Caki2 (cell line): ENCODE measurements at places on chromosomes 3 and 15. TPM values are rescaled to one million over a fixed set of nuclear protein-coding genes. Genes with fewer than 3 reads are reported as not detected.

The ATP10A gene
- total RNA-seq, result 2.9 and 3.0 TPM in 2 replicates

The NRROS gene
- total RNA-seq, result not detected in 2 replicates

The NUP210 gene
- 27.2 and 36.0 TPM in 2 replicates for total RNA-seq

The PEX5L gene
- total RNA-seq, result 15.2 and 16.2 TPM in 2 replicates

The EAF2 gene
- total RNA-seq, result 0.88 TPM in 1 of 2 replicates, not detected in the other

The CCK gene
- not detected in 2 replicates for total RNA-seq

The DNAJA4 gene
- total RNA-seq, result not detected in 2 replicates

The CILP gene
- total RNA-seq, result not detected in 2 replicates

The TIMP4 gene
- 9.8 and 10.5 TPM in 2 replicates for total RNA-seq

The TF gene
- not detected in 2 replicates for total RNA-seq

The ACAD11 gene
- total RNA-seq, result 6.0 and 9.9 TPM in 2 replicates

The TMEM41A gene
- total RNA-seq, result 22.9 and 23.0 TPM in 2 replicates

The PLXND1 gene
- total RNA-seq, result 29.0 and 74.1 TPM in 2 replicates

The TRPC1 gene
- total RNA-seq, result 11.4 and 29.7 TPM in 2 replicates

The SCN11A gene
- total RNA-seq, result 0.03 TPM in 2 replicates

The MCF2L2 gene
- total RNA-seq, result 0.91 TPM in 1 of 2 replicates, not detected in the other

The ITIH1 gene
- total RNA-seq, result not detected in 2 replicates

The CACNA1D gene
- total RNA-seq, result 0.24 TPM in 1 of 2 replicates, not detected in the other

The NPAP1 gene
- total RNA-seq, result not detected in 2 replicates

The INKA1 gene
- 0.81 TPM in 1 of 2 replicates, not detected in the other for total RNA-seq

The EAF1 gene
- 7.4 and 8.1 TPM in 2 replicates for total RNA-seq

The CCNDBP1 gene
- total RNA-seq, result 64.0 and 96.2 TPM in 2 replicates

The TMEM62 gene
- total RNA-seq, result 27.1 and 37.7 TPM in 2 replicates

The PLSCR2 gene
- total RNA-seq, result not detected in 2 replicates

The CYP1A2 gene
- not detected in 2 replicates for total RNA-seq

The ZNF774 gene
- total RNA-seq, result 0.17 and 3.7 TPM in 2 replicates

The C3orf33 gene
- total RNA-seq, result 2.7 and 6.7 TPM in 2 replicates

The ADAMTS9 gene
- total RNA-seq, result 5.7 and 9.1 TPM in 2 replicates

The FOXB1 gene
- not detected in 2 replicates for total RNA-seq

The LSAMP gene
- not detected in 2 replicates for total RNA-seq

The TIPARP gene
- total RNA-seq, result 14.3 and 16.5 TPM in 2 replicates

The PDIA3 gene
- total RNA-seq, result 180 and 200 TPM in 2 replicates

The ACSBG1 gene
- not detected in 2 replicates for total RNA-seq

The UBE3A gene
- total RNA-seq, result 34.0 and 42.2 TPM in 2 replicates

The SCG5 gene
- 24.6 and 46.8 TPM in 2 replicates for total RNA-seq

The SLC9C1 gene
- total RNA-seq, result not detected in 2 replicates

The DPPA2 gene
- 0.51 TPM in 1 of 2 replicates, not detected in the other for total RNA-seq

The ABI3BP gene
- 0.10 TPM in 1 of 2 replicates, not detected in the other for total RNA-seq

The FOXL2NB gene
- 0.78 and 1.4 TPM in 2 replicates for total RNA-seq

The CLDN18 gene
- not detected in 2 replicates for total RNA-seq

The GP9 gene
- not detected in 2 replicates for total RNA-seq

The CSTA gene
- not detected in 2 replicates for total RNA-seq
